Activated T-cell treated with anti-CD3 and anti-CD28 coated beads, Interleukin-2, amount 50 U/mL, for 72 hours (primary cell): ENCODE measurements at places on chromosomes 12 and 14. TPM values are rescaled to one million over a fixed set of nuclear protein-coding genes. Genes with fewer than 3 reads are reported as not detected.

- H3K27ac ChIP-seq: no peak overlapping the region
- H3K4me1 ChIP-seq: no peaks in the 10 kb centered on the region
- no peaks in the 10 kb centered on the region for H3K36me3 ChIP-seq
- no peak for DNase-seq
- no peaks in the 10 kb centered on the region for H3K27me3 ChIP-seq
Measured at GRCh38 chr12:25458047-25458552, 95.0 kb downstream of the LMNTD1 start.

Gene RASSF8
- total RNA-seq: 1.3 TPM

DNA sequence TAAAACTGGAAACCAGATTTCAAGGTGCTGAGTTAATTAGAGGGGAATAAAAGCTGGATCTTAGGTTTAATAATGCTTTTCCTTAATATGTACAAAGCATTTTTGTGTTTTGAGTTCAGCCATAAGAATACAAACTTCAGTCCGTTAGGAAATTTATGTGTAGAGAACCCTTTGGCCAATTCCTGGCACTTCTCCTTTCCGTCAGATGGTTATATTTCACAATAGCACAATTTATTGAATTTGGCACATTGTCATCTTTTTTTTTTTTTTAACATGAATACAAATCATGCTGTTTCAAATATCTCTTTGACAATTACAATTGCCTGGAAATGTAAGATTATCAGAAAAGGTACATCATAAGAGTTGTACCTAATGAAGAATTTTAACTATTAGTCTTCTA lies 56.2 kb upstream of the DDHD1 start:
- no peak for DNase-seq
- no peaks in the 10 kb centered on the region for H3K4me1 ChIP-seq
- H3K27me3 ChIP-seq: no peaks in the 10 kb centered on the region
- H3K27ac ChIP-seq: no peak overlapping the region

Gene PUS1
- total RNA-seq: 37.3 TPM

Gene BBS10
- total RNA-seq: 4.3 TPM

Gene TAS2R9
- total RNA-seq: not detected

- DNase-seq: no peak
- H3K36me3 ChIP-seq: no peaks in the 10 kb centered on the region
- no peak overlapping the region for H3K27ac ChIP-seq
- H3K4me1 ChIP-seq: peaks cover 2% of the 10 kb centered on the region
- no peak overlapping the region for H3K4me3 ChIP-seq
- H3K27me3 ChIP-seq: peaks cover 21% of the 10 kb centered on the region
Measured at GRCh38 chr12:1559676-1560091, 34.7 kb downstream of the FBXL14 start.

- H3K27me3 ChIP-seq: no peaks in the 10 kb centered on the region
- no peak for DNase-seq
- H3K4me1 ChIP-seq: no peaks in the 10 kb centered on the region
Measured at GRCh38 chr14:79630288-79630960, 580.9 kb downstream of the DIO2 start.

- DNase-seq: no peak
- no peaks in the 10 kb centered on the region for H3K27me3 ChIP-seq
- peaks cover 2% of the 10 kb centered on the region for H3K36me3 ChIP-seq
Measured at GRCh38 chr12:106442575-106442974, 85.0 kb downstream of the POLR3B start.

- no peak overlapping the region for H3K27ac ChIP-seq
- H3K4me1 ChIP-seq: peaks cover 4% of the 10 kb centered on the region
- no peak overlapping the region for H3K4me3 ChIP-seq
- H3K27me3 ChIP-seq: no peaks in the 10 kb centered on the region
- no peak for DNase-seq
- H3K36me3 ChIP-seq: peaks cover 2% of the 10 kb centered on the region
Measured at GRCh38 chr14:76887191-76887590, 61.0 kb downstream of the LRRC74A start.

DNA sequence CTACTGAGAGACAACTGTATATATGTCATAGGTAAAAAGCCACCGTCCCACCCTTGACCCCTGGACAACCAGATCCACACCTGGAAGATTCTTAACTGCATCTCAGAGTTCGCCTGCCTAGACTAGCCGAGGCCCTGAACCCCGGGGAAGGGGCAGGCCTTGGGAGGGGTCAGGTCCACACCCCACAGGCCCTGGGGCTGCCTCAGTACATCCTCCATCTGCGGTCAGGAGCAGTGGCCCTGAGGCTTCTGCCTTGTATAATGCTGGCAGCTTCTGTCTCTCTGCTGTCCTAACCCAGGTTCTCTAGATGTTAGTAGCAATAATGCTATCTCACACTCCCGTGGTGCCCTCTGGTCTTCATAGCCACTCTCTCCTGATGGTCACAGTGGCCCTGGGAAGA lies 36.8 kb downstream of the JDP2 start:
- no peak overlapping the region for H3K4me3 ChIP-seq
- no peak for DNase-seq
- H3K4me1 ChIP-seq: peaks cover 12% of the 10 kb centered on the region
- no peaks in the 10 kb centered on the region for H3K27me3 ChIP-seq
- no peak overlapping the region for H3K27ac ChIP-seq

DNA sequence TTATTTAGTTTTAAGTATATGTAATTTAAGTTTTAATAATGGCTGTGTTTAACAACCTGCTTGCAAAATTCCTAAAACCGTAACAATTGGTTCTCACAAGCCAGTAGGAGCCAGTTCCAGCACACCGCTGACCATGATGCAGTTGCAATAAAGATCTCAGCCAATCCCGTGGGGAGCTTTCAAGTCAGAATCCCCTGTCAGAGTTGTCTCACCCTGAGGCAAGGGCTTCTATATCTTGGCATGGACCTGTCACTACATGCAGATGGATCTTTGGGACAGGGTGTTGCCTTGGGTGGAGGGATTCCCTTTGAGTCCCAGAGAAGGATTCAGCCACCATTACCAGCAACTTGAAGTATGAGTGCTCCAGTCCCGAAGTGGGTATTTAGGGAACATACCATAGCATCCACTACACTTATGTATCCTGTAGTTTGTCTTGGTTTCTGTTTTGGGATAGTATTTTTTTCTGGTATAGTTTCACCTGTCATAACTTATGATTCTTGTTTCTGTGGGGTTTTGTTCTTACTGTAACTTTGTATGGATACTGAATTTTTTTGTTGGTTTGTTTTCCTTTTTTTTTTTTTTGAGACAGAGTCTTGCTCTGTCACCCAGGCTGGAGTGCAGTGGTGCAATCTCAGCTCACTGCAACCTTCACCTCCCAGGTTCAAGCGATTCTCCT lies 30.1 kb upstream of the LIMA1 start:
- H3K36me3 ChIP-seq: no peaks in the 10 kb centered on the region
- H3K27me3 ChIP-seq: no peaks in the 10 kb centered on the region
- H3K4me1 ChIP-seq: peaks cover 11% of the 10 kb centered on the region
- no peak overlapping the region for H3K4me3 ChIP-seq
- DNase-seq: no peak

- no peak for DNase-seq
- H3K4me1 ChIP-seq: no peaks in the 10 kb centered on the region
- H3K4me3 ChIP-seq: no peak overlapping the region
- H3K27me3 ChIP-seq: peaks cover 6% of the 10 kb centered on the region
Measured at GRCh38 chr14:23177181-23177580, 6.3 kb downstream of the SLC7A8 start.

Gene SYNDIG1L
- total RNA-seq: not detected

GRCh38 chr14:89252887-89253532 lies 164.0 kb downstream of the FOXN3 start:
- DNase-seq: no peak
- H3K4me3 ChIP-seq: no peak overlapping the region
- no peaks in the 10 kb centered on the region for H3K27me3 ChIP-seq
- peaks cover 11% of the 10 kb centered on the region for H3K4me1 ChIP-seq
- no peak overlapping the region for H3K27ac ChIP-seq

GRCh38 chr14:74533576-74533975 lies 40.0 kb downstream of the ISCA2 start:
- no peaks in the 10 kb centered on the region for H3K27me3 ChIP-seq
- H3K4me1 ChIP-seq: peaks cover 7% of the 10 kb centered on the region
- DNase-seq: no peak
- no peak overlapping the region for H3K4me3 ChIP-seq

- H3K36me3 ChIP-seq: no peaks in the 10 kb centered on the region
- H3K27me3 ChIP-seq: no peaks in the 10 kb centered on the region
- no peaks in the 10 kb centered on the region for H3K4me1 ChIP-seq
- H3K27ac ChIP-seq: no peak overlapping the region
Measured at GRCh38 chr12:3578557-3578956, 87.6 kb downstream of the PRMT8 start.

DNA sequence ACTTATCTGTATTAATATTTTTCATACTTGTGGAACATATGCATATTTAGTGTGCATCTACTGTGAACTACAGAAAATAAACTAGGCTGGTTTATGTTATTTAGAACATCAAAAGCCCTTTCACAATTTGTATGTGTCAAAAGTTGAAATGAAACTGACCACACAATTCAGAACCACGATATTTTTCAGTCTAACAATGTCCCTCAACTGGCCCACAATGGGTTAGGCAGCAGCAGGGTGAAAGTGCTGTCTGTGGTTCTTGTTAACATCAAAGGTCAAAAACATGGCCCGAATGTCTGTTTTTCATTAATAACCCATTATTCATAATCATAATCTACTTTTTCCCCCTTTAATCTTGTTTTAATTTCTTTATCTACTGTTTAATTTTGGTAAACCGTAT lies 559.9 kb upstream of the ATP2B1 start:
- H3K27me3 ChIP-seq: peaks cover under 1% of the 10 kb centered on the region
- H3K4me1 ChIP-seq: no peaks in the 10 kb centered on the region
- H3K36me3 ChIP-seq: no peaks in the 10 kb centered on the region
- H3K27ac ChIP-seq: no peak overlapping the region

GRCh38 chr14:74239848-74240793 lies 872 bp downstream of the VSX2 start:
- no peak for DNase-seq
- peaks cover 27% of the 10 kb centered on the region for H3K4me1 ChIP-seq
- H3K27me3 ChIP-seq: peaks cover 77% of the 10 kb centered on the region

Gene KRT74
- 0.12 TPM for total RNA-seq

Gene RD3L
- not detected for total RNA-seq

GRCh38 chr14:104096751-104097700 lies 11.5 kb downstream of the ASPG start:
- H3K36me3 ChIP-seq: no peaks in the 10 kb centered on the region
- H3K27ac ChIP-seq: no peak overlapping the region
- no peak overlapping the region for H3K4me3 ChIP-seq
- H3K4me1 ChIP-seq: peaks cover 5% of the 10 kb centered on the region
- no peak for DNase-seq
- no peaks in the 10 kb centered on the region for H3K27me3 ChIP-seq

- H3K36me3 ChIP-seq: no peaks in the 10 kb centered on the region
Measured at GRCh38 chr14:90382491-90383125, 14.2 kb upstream of the CALM1 start.

DNA sequence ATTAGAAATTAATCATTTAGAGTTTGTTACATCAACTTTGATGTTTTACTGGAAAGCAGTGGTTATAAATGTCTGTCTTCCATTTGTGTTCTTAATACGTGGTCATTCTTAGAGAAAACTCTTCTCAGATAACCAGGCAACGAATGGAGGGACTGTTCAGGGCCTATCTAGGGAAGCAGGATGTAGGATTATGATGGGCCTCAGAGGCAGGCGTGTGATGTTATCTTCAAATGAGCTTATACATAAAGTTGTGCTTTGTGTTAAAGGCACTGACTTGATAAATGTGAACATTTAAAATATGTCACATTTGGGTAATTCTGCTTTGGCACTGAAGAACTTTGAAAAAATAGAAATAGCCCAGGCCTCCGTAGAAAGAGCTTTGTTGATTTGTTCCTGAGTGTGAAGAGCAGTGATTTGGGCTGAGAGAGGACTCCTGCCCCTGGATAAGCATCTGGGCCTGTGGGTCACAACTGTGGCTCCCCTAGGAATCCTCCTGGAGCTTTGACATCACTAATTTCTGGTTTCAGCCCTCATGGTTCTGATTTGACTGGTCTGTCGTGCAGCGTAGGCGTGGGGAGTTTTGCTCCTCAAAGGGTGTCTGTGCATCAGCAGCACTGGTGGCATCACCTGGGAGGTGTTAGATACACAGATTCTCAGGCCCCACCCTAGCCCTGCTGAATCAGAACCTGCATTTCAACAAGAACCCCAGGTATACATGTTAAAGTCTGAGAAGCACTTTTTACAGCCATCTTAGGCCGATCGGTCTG lies 55.4 kb downstream of the SAMD4A start:
- H3K4me1 ChIP-seq: peaks cover 34% of the 10 kb centered on the region
- peak overlapping the region; percentile 56 for H3K27ac ChIP-seq
- H3K4me3 ChIP-seq: peak overlapping the region; percentile 13

DNA sequence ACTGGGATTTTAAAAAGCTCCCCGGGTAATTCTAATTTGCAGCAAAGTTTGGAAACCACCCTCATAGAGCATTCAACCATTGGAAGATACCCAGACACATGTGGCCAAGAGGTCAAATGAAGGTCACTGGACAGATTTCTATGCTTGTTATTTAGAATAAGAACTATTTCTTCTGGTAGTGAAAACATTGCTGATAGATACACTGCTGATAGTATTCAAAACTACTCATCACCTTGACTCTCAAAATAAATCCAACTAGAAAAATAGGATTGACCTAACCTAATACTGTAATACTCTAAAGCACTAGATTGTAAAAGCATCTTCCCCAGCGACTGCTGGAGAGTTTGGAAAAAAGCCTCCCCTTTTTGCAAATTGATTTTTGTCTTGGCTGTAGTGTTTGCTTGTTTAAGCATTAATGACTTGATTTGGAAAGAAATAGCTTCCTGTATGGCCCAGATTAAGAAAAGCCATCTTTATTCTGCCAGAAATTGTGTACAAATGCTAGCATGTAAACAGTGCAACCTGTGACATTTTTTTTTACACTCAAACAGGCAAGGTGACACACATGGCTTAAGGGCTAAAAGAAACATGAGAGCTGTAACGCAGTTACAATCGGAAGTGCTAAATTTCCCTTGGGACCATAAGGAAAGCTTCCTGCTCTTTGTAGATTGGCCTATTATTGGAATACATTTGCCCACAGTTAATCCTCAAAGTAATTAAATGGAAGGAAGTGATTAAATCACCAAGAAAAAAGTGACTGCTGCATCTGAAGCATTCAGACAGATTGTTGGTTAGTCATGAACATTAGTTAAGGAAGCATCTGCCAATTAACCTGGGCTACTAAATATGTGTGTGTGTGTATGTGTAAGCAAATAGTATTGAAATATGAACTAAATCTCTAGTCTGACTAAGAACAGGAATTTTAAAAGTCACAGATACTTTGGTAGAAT lies 356.5 kb upstream of the ATP2B1 start:
- no peaks in the 10 kb centered on the region for H3K36me3 ChIP-seq
- no peaks in the 10 kb centered on the region for H3K4me1 ChIP-seq
- DNase-seq: no peak
- no peak overlapping the region for H3K27ac ChIP-seq

Gene EPYC
- not detected for total RNA-seq

Gene SLC16A7
- 38.8 TPM for total RNA-seq

DNA sequence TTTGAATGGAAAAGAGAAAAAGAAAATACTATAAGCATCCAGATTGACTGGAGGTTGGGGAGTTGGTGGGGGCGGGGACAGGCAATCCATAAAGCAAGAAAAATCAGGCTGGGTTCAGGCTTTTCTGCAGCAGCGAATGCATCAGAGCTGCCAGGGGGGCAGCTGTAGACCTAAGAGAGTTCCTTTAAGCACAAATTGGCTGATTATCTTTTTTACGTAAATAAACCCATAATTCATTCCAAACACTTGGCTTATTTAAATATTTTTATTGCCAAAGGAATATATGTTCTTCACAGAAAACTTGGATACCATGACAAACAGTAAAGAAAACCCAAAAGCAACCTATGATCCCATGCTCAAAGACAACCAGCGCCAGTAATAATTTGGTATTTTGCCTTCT lies 10.2 kb downstream of the BDKRB2 start:
- H3K27ac ChIP-seq: no peak overlapping the region
- no peak overlapping the region for H3K4me3 ChIP-seq
- no peak for DNase-seq
